ENCODE measurements at places on chromosomes 12 and 14.

DNA sequence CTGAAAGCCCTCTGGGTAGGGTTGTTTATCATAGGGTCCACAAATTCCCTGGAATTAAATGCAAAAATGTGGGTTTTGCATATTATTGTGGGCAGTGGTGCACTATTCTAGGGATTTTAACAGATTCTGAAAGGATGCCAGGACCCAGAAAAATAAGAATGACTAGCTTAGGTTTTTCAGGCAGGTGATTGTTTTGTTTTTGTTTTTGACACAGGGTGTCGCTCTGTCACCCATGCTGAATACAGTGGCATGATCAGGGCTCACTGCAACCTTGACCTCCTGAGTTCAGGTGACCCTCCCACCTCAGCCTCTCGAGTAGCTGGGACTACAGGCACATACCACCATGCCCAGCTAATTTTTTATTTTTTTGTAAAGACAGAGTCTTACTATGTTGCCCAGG is 19.2 kb downstream of the GALNT6 start:
- DNase-seq = no peak

GRCh38 chr14:105124823-105125222 is 43.8 kb downstream of the JAG2 start:
- no peak for DNase-seq

- DNase-seq = no peak
Observed at GRCh38 chr14:79890527-79890926, 320.8 kb downstream of the DIO2 start.

- DNase-seq = peak; percentile 80
Observed at GRCh38 chr12:67630373-67631088, 18.0 kb upstream of the DYRK2 start.

DNA sequence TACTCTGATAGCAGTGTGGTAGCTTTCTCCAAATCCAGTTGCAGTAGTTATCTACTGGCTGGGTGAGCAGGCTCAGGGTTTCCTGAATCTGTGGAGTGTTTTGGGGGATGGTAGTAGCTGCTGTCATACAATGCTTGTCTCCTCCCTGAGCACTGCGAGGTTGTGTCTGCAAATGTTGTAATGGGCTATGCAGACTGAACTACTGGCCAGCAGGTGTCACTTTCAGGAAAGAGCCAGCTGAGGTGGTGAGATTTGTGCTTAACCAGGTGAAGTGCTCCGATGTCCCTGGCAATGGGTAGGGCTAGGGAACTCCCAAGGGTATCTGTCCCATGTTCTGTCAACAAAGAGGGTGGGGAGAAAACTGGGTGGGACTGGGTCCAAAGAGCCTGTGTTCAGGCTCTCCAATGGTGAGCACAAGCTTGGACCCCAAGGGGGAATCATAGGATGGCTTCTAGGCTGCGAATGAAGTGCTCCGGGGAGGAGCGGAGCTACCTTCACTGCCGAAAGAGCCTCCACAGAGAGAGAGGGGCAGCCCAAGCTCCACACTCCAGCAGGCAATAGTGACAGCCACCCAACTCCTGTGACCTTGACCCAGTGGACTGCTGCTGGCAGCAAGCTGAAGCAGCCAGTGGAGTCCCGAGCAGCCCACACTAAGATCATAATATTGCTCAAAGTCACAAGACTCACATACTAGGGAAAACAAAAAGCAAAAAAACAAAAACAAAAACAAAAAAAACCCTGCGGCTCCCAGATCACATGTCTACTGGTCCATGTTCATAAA is 1324.0 kb upstream of the USP15 start:
- DNase-seq = no peak

DNA sequence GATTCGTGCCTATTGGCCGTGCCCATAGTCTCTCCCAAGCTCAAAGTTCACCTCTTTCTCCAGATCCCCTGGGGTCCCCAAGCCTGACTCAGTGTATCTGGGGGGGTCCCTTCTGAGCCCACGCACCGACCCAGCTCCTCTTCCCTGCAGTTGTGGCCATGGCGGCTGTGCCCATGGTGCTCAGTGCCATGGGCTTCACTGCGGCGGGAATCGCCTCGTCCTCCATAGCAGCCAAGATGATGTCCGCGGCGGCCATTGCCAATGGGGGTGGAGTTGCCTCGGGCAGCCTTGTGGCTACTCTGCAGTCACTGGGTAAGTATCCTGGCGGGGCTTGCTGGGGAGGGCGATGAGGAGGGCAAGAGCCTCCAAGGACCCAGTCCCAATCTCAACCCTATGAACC is 5.1 kb downstream of the IFI27 start:
- no peak for DNase-seq

DNA sequence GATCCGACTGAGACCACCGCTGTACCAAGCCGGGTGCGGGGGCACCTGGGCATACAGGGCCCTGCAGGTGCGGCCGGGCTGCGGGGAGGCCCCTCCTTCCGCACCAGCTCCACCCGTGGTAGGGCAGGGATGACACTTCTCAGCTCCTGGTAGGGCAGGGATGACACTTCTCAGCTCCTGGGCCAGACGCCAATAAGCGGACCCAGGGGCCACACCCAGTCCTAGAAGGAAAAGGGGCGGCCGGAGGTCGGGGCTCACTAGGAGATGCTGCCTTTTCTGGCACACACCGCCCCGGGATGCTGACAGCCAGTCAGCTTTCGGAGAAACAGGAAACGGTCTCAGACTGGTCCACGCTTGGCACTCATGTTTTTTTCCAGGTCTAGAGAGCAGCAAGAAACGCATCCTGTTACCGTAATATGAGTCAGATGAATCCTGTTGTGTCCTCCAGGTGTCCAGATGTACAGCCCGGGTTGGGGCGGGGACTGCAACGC is 34.8 kb downstream of the NFKBIA start:
- DNase-seq = peak; percentile 3

- peak; percentile 67 for DNase-seq
Observed at GRCh38 chr12:121534495-121535148, 46.2 kb downstream of the KDM2B start.

All from effector CD8-positive, alpha-beta T cell (primary cell).